NCI-H1048 (cell line): ENCODE measurements at places on chromosomes 12 and 14.

DNA sequence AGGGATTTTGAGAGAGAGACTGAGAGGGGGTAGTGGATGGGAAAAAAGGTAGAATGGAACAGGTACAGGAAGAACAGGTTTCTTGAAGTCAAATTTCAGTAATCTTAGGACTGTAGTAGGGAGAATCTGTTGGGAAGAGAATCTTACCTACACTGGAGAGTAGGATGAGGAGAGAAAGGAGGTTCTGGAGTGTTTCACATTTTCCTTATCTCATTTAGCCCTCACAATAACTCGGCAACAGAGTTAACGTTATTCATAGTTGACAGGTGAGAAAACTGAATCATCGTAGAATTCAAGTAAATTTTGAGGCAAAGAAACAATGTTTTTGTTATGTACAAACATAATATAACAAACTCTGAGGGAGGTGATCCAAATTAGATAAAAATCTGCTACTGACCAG is 17.2 kb upstream of the STRN3 start:
- DNase-seq: no peak

DNA sequence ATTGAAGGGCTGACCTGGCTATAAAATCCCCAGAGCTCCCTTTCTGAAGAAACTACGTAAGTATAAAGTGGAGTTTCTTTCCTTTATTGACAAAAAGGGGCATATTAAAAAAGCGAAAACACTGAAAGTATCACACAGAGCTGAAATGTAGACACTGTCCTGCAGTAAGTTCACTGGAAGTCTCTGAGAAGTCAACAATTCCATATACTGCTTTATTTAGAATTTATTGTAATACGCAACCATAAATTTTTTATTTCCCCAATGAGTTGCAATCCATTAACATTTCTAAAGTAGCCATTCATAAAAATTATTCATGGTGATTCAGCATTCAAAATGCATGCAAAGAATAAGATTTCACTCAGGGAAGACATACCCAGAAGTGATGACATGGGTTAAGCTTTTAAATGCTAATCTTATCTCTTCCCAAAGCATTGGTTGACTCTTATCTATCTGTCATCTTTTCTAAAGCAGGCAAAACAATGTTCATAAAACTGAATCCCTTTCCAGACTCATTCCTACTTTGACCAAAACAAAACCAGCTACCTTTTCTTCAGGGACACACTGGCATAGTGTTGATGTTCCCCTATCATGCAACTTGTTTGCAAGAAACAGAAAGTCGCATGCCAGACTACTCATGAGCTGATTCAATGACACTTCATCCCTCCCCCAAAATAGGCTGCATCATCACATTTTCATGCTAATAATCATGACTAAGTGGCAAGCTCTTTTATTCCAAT is 17.3 kb downstream of the KITLG start:
- no peak for DNase-seq

GRCh38 chr12:101759396-101760047 is 20.3 kb upstream of the SYCP3 start:
- no peak for DNase-seq

GRCh38 chr12:43736927-43737440 is 21.6 kb downstream of the PUS7L start:
- no peak for DNase-seq

- no peak for DNase-seq
Observed at GRCh38 chr12:81114226-81114625, 36.3 kb downstream of the ACSS3 start.

GRCh38 chr14:67630186-67630585 is 10.5 kb downstream of the ARG2 start:
- DNase-seq: no peak

GRCh38 chr12:47190271-47190750 is 110.6 kb upstream of the AMIGO2 start:
- peak; percentile 39 for DNase-seq

DNA sequence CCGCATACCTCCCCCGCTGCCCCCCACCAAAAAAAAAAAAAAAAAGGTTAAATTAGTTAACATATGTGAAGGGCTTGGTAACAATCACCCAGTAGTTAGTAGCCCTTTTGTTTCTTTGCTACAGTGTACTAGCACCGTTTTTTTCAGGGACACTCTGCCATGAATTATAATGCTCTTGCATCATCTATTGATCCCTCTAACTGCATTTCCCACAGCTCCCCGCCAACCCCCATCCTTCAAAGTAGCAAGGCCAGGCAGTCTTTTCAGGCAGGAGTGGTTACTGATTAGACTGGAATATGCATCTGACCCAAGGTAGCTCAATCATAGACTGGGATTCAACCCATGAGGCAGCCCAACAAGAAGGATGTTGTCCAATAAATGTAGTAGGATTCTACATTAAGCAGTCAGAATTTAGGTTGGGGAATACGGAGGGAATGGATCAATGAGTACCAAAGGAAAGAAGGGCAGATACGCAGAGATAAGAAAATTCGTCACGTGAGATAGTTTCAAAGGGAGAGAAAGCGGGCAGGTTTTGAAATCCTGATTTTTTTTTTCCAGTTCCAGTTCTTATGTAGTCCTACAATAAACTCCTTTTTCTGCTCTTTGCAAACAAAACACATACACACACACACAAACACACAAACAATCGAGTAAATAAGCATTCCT is 39.8 kb upstream of the CRACR2A start:
- no peak for DNase-seq
